Amniotic epithelial cell (primary cell): ENCODE measurements at places on chromosomes 11 and 22.
A peak's percentile ranks its signal among the peaks of the same experiment; 100 is the strongest.

DNA sequence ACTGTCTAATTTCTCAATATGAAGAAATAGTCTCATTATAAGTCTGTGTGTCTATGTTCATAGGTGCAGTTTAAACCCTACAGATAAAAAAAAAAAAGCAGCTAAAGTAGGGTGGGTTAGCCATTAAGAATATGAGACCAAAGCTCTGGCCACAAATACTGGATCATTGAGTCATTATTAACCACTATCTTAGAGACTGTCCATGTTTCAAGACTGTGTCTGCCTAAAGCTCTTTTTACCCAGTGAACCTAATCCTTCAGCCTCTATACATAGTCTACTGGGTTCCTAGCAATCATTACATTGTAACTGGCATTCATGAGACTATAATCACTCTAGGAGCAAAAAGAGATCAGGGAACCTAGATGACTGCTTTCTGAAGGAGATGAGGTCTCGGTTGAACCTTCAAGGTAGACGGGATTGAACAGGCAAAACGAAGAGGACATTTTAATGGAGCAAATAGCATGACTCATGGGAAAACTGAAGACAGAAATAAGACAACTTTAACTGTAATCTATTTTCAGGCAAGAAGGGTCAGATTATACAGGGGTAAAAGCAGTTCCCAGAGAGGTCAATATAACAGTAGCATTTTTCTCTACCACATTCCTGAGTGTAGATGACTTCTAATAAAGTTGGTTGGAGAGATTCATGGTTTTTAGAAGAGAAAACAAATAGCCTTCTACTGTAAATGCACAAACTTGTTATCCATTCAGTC is 64.0 kb upstream of the FIBIN start:
- DNase-seq: no peak

DNA sequence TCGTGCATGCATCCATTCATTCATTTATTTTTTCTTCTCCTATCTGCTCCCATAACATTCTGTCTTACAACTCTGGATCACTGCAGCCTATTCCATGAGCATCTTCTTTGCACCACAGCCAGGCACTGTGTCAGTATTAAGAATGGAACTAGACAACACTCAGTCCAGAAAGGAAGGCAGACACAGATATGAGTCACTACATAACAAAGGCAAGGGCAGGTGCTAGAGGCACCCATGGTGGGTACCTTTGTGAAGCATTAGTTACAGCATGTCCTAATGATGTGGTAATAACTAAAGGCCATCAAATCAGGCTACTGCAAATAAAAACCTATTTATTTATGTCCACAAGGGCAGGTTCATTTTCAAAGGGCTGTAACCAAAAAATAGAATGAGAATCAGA is 28.1 kb downstream of the TENM4 start:
- peak; percentile 27 for DNase-seq

DNA sequence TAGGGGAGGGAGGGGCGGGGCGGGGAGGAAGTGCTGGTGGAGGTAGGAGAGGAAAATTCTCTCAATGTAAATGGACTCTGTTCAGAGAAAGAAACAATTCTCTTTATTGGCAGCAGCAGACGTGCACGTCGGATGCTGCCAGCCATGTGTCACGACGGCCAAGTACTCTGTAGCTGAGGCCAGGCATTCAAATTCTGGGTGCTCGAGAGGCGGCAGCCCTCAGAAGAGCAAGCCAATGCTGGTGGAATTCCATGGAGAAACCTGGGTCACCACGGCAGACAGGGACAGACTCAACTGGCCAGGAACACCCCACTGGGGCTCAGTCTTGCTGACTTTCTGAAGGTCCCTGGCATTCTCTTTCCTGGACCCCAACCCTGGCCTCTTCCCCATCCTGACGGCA is 90.8 kb downstream of the ABTB2 start:
- no peak for DNase-seq

GRCh38 chr11:76889411-76889975 is 28.8 kb downstream of the ACER3 start:
- DNase-seq: peak; percentile 3

GRCh38 chr11:58770166-58770565 is 38.4 kb upstream of the GLYAT start:
- DNase-seq: no peak

DNA sequence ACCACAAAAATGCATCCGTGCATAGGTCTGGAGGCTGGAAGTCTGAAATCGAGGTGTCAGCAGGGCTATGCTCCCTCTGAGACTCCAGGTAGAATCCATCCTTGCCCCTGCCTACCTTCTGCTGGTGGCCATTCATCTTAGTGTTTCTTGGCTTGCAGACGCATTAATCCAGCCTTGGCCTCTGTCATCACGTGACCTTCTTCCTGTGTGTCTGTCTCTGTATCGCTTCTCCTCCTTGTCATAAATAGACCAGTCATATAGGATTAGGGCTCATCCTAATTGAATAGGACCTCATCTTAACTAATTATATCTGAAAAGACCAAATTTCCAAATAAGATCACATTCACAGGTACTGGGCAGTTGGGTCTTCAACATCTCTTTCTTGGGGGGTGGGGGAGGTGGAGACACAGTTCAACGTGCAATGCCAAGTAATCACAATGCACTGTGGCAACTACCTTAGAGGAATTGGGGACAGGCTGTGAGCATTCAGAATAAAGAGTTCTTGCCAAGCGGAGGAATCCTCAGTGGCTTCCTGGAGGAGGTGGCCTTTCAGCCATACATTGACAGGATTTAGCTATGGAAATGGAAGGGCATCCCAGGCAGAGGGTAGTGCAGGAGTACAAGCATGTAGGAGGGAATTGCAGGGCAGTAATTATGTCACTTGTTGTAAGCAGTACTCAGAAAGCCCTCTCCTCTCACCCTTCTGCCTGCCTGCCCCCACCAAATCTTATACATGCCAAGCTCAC is 96.2 kb upstream of the SYT13 start:
- DNase-seq: no peak

- peak; percentile 79 for DNase-seq
Measured at GRCh38 chr11:72482211-72482812, 48.0 kb upstream of the CLPB start.

GRCh38 chr11:85725510-85726258 is 39.7 kb upstream of the CCDC89 start:
- peak; percentile 85 for DNase-seq

DNA sequence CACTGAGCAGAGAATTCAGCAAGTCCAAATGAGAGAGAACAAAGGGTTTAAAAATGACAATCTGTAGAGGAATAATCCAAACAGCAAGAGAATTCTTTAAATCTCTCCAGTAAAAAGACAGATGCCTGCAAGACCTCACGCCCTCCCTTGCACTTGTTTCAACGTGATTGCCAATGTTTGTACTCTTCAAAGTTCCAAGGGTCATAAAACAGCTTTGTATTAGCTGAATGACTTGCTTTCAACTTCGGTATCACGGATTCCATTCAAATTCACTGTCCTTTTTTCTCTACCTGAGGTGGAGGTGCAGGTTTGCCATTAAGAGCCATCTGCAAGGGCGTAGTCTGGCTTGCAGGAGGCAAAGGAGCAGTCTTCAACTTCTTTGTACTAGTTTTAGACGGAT is 41.1 kb upstream of the CHRNA10 start:
- DNase-seq: no peak
